ENCODE measurements at places on chromosomes 2 and 18.

DNA sequence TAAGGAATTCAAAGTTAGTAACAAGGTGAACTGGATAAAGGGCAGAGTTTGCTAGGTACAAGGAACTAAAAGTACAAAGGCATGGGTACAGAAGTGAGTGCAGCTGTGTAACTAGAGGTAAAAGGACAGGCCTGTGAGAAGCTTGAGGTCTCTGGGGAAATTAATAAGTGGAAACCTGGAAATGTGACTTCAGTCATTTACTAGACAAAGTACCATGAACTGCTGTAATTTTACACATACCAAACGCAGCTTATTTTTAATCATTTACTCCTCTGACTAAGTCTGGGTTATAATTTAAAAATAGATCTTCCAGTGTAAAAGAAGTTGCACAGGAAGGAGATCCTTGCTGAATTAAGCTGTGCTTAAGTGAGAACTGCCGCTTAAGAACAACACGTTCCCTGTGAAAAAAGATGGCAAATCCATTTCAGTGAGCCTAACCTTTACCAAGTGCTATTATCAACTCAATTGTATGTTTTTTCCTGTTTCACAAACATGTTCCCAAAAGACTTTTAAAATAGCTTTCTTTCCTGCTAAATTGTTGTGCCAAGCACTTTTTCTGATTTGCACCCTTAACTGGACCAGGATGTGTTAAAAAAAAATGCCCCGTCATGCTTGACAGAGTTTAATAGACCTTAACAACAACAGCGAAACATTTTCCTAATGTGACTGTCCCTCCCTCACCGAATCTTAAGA lies 44.3 kb downstream of the CALCRL start:
- DNase-seq = no peak

DNA sequence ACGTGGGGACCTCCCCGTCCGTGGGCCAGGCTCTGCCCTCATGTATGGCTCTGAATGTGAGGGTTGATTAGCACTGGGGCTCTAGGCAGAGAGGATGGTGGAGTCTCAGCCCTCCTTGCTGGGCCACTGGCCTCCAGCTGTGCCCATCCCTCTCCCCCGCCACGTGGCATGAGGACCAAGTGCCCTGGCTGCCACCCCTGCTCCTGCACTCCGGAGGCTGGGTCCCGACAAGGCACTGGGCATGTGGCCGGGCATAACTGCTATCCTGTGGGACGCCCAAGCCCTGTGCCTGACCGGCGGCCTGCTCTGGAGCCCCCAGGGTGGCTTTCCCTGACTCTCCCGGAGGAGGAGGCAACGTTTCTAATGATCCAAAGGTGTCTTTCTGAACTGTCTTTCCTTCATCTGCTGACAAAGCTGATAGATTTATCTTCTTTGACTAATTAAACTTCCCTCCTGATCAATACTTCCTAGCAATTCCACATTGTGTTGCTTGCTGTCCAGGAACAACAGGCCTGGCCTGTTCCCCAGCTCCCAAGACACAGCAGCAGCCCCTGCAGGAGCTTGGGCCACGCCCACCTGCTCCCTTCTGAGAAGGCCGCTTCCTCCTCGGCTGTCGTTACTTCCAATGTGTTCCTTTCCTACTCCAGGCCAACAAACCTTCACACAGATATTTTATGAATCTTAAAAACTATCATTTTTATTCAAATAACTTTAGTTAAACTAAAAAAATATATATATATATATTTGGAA lies 132.0 kb downstream of the SNTG2 start:
- no peak for DNase-seq

GRCh38 chr2:182647499-182647787 lies 68.6 kb upstream of the DNAJC10 start:
- no peak for DNase-seq

DNA sequence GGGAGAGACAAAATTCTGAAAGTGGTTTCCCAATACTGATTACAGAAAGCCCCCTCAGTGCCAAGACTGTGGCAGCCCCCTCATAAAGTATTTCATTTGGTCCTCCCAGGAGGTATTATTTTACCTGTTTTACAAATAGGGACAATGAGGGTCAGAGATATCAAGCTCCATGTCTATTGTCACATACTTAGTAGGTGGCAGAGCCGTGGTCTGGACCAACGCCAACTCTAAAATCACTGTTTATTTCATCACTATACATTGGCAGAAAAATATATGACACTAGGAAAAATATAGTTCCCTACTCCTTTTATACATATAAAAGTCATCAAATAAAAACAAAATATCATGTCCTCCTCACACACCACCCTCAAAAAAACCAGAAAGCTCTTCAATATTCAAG lies 68.6 kb downstream of the DHRS9 start:
- DNase-seq = no peak

- no peak for DNase-seq
Observed at GRCh38 chr2:128371248-128371630, 52.6 kb upstream of the HS6ST1 start.

GRCh38 chr2:201249889-201250288 lies 10.4 kb upstream of the CASP8 start:
- DNase-seq = no peak

- DNase-seq = no peak
Observed at GRCh38 chr2:73034661-73035375, 36.7 kb downstream of the SFXN5 start.

DNA sequence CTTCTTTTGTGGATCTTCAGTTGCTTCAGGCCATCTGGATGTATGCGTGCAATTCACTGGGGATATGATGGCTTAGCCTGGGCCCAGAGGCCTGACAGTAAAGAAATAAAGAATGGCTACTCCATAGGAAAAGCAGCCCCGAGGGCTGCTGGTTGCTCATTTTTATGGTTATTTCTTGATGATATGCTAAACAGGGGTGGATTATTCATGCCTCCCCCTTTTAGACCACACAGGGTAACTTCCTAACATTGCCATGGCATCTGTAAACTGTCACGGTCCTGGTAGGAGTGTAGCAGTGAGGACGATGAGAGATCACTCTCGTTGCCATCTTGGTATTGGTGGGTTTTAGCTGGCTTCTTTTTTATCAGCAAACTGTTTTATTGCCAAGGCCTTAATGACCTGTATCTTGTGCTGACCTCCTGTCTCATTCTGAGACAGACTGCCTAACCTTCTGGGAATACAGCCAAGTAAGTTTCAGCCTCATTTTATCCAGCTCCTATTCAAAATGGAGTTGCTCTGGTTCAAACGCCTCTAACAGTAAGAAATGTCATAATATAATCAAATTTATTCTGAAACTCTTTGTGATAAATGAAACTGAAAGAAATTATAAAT lies 60.5 kb downstream of the DSEL start:
- no peak for DNase-seq

DNA sequence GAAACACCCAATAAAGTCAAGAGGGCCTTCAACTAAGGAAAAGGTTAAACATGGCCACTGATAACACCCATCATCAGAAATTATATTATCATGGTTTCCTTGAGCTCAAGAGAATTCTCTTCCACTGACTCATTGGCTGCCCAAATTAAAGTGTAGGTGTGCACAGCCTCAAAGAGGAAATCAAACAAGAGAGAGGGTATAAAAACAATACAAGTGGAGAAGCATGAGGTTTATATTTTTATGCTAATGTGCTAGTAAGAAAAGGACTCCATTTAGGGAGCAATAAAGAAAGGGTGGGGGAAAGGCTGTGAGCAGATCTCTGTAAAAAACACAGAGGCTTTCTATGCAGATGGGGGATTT lies 168.8 kb upstream of the VRK2 start:
- no peak for DNase-seq

DNA sequence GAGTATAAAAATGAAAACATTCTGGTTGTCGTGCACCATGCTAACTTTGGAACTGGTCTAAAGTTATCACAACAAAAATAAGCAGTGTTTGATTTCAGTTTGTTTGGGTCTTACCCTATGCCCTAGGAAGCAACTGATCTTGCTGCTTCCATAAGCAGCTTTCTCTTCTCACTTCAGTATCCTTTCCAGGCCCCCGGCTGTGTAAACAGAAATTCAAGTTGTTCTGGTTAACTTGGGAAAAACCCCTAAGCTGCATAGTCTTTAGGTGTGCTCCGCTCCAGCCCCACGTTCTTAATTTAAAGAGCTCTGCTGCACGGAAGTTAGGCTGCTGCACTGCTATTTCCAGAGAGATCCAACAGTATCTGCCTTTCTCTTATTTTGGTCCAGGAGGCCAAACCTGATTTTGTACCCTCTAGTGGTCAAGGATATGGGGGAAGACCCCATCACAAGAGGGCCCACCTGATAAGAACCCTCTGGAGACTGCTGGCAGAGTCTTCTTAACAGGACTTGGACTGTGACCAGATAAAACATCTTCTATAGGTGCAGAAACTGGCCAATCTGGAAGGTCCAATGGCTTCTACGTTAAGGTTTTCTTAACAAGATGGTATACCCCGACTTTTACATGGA lies 69.1 kb downstream of the FEZ2 start:
- DNase-seq = no peak

GRCh38 chr2:25735835-25736234 lies 62.5 kb upstream of the DTNB start:
- no peak for DNase-seq

GRCh38 chr18:52008736-52009135 lies 331.3 kb upstream of the DCC start:
- DNase-seq = no peak

DNA sequence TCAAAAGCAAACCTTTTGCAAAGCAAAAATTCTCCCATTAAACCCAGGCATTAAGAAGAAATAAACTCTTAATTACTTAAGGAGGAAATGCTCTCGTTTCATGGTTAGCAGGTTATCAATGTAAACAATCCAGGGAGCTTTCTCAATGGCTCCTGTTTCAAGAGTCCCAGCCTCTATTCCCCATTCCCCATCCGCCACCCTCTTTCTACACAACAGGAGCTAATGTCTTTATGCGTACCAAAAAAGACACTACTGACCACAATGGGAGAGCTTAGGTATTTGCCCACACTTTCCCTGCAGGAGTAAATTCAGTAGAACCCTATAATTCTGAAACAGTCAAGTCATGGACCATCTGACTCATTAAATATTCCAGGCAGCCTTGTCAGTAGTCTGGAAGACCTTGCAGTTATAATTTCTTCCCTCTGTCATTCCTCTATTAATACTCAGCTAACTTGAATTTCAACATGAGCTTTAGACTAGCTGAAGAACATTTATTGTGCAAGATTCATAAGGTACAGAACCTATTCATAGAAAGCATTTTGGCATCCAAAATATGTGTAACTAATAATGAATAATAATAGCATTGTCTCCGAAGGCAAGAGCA lies 48.6 kb downstream of the SLC8A1 start:
- no peak for DNase-seq

DNA sequence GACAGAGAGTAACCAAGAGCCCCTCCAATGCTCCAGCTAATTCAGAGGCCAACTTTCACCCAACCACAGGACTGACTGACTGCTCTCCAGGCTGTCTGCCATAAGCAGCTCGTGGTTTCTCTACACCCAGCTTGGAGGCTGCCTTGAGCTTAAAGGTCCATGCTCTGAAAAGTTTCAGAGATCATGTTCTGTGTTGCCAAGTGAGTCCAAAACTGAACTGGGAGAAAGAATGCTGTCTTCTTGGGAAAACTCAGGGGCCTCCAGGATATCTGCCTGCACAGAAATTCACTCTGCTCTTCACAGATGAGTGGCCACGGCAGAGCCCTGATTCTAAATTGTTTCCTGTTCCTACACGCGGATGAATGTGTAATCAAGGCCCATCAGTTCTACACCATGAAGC lies 51.1 kb downstream of the LPIN2 start:
- no peak for DNase-seq

DNA sequence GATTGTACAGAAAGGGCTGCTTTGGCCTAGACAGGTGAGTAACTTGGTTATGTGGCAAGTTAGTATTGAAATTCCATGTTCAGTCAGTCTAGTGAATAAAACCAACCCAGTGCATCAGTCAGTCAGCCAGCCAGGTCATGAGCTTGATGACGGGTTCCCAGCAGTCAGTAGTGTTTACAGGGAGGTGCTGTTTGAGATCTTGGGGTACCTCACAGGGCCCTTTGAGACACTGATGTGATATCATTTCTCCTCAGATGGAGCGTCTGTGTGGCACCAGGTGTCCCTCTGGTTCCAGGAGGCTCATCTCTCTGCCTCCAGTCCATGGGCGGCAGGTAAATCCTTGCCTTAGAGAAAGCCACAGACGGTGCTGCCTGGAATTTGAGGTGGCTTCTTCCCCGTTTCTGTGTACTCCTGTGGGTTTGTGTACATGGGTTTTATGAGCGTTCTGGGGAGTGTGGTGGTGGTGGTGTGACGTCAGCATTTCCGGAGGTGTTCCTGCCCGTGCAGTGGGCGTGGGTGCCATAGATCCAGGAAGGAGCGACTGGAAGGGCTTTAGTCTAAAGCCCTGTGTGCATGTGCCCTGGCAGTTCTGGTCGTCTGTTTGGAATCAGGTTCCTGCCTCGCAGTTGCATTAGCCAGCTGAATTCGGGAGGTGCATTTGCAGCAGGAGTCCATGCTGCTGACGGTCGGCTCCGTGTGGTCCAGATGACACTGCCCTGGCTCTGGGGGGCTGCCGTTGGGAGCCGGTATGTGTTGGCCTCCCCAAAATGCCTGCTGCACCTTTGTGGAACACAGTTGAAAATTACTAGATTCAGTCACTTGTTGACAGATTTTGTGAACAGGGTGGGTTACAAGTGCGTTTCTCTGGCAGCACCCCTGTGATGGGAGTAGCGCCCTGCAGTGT lies 2.1 kb downstream of the CTDP1 start:
- no peak for DNase-seq

DNA sequence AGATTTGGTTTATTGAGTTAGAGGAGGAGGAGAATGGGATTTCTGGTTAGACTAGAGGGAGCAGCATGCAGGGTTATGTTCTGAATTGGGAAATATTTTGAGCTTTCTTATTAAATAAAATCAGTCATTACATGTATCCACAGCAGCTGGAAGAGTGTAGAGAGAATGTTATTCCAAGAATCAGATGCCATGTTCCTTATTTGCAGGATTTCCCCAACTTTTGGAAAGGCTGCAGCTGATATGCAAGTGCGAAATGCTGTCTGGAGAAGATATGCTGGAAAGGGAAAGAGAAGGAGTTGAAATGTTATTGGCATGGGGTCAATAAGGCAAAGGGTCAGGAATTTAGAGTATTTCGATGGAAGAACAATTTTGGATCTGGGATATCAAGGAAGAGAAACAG lies 255.8 kb downstream of the MTX2 start:
- no peak for DNase-seq

DNA sequence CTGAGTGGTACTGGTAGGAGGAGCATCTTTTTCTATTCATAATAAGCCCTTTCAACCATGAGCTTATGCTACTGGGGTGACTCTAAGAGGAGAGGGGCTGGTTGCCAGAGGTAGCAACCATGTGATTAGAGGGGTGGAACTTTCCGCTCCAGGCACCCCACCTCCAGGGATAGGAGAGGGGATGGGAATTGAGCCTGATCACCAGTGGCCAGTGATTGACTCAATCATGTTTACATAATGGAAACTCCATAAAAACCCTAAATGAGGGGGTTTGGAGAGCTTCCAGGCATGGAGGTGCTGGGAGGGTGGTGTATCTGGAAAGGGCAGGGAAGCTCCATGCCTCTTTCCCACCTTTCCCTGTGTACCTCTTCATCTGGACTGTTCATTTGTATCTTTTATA lies 46.6 kb upstream of the RHOB start:
- DNase-seq = no peak

- DNase-seq = no peak
Observed at GRCh38 chr2:173658946-173659371, 304.3 kb downstream of the CDCA7 start.
